ENCODE measurements at places on chromosomes 5 and 9.

- DNase-seq: peak; percentile 30
Observed at GRCh38 chr5:78295035-78295961, 800 bp upstream of the AP3B1 start.

DNA sequence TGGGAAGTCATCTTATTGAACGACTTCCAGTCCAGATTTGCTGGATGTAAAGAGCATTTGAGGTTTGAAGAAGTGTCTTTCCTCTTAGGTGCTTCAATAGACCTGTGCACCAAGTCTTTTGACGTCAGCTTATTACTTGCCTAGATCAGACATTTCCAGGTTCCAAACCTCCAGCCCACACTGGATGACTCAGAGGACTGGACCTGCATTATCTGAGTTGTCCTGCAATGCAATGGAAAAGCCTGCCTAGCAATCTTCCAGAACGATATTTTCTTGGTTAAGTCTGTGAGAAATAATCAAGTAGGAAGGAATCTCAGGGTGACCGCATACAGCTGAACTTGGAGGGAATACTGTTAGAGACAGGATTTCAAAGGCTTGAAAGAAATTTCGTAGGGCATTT is 147.2 kb upstream of the MOCS2 start:
- DNase-seq: no peak

GRCh38 chr9:115306865-115307264 is 188.9 kb upstream of the TNC start:
- no peak for DNase-seq

DNA sequence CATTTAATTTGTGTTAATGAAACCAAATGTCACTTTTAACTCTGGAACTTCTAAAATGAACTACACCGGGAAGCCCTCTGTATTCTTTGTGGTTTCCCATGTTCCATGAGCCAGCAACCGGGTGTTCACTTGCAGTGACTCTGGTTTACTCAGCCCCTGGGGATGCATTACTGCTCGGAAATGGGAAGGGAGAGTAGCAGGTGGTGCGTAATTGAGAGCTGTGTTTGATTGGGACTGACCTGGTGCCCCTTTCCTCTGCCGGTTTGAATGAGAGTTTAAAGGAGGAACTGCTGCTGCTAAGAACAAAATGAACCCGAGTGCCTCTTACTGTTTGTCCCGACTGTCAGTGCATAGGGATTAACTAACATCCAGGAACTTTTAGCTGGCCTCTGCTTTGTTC is 100.1 kb upstream of the DHFR start:
- DNase-seq: no peak
